Fibroblast of skin of right biceps (primary cell): ENCODE measurements at places on chromosomes 12 and 14.

- DNase-seq = peak; percentile 2
Measured at GRCh38 chr14:93536945-93537344, 106.2 kb downstream of the UNC79 start.

GRCh38 chr12:95972832-95973456 is 23.2 kb downstream of the HAL start:
- DNase-seq = no peak

GRCh38 chr12:49936925-49937324 is 13.6 kb upstream of the AQP2 start:
- DNase-seq = no peak

DNA sequence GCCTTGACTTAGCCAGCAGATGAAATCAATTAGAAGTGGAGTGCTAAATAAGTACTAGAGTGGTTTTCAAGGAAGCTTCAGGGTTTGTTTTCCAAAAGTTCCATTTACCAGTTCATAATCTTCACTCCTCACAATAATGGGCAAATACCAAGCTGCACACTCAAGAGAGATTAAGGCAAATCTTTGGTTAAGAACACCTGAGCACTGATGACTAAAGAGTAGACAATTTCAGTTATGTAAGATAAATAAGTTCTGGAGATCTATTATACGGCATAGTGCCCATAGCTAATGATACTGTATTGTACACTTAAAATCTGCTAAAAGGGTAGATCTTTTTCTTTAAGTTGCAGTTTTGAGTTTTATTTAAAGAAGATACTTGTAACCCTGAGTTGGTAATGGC is 125.0 kb downstream of the ARMH4 start:
- no peak for DNase-seq

- DNase-seq = no peak
Measured at GRCh38 chr14:94961386-94962165, 191.7 kb upstream of the GSC start.

GRCh38 chr14:103241531-103241930 is 92.5 kb upstream of the EIF5 start:
- no peak for DNase-seq

DNA sequence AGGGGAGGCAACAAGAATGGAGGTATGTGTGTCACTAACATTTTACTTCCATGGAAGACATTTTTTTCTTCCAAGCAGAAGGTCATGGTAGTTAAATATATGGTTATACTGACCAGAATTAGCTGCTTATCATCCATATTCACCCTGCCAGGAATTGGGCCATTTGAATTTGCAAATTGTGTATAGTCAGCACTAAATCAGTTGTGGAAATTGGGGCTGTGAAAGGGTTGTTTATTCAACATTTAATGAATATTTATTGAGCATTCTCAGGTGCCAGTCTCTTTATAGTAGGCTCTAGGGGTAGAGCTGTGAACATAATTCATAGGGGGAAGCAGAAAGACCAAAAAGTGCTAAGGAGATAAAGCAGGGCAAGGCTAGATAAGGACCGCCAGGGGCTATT is 38.0 kb downstream of the METAP2 start:
- no peak for DNase-seq
